ENCODE measurements at places on chromosomes 1 and 21.

- no peak for DNase-seq
These were observed 7.4 kb downstream of the HDAC1 start for GRCh38 chr1:32299327-32299726.

DNA sequence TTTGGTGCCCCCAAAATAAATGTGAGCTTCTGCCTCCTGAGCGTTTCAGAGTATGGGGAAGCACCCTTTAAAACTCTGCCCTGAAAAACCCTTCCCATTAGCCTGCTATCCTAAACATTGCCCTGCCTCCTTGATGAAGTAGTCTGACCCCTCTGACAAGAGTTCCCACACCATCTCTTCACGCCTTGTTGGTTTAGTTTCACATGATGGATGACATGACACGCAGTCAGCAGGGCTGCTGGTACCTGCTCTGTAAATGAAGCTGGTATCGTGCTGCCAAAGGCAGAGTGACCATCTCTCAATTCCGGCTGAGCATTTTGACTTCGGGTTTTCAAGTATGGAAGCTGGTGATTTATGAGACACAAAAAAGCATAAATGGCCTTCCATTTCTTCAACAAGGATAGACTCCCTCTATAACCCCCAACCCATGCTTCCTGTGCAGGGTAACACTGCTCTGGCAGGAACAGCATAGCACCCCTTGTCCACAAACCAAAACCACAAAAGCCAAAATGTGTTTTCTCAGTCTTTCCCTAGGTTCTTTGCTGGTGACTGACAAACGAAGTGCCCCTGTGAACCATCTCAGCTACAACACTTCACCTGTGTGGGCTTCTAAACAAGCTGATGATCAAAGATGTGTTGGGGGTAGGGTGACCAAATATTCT lies 444.6 kb downstream of the NUF2 start:
- DNase-seq, result no peak

DNA sequence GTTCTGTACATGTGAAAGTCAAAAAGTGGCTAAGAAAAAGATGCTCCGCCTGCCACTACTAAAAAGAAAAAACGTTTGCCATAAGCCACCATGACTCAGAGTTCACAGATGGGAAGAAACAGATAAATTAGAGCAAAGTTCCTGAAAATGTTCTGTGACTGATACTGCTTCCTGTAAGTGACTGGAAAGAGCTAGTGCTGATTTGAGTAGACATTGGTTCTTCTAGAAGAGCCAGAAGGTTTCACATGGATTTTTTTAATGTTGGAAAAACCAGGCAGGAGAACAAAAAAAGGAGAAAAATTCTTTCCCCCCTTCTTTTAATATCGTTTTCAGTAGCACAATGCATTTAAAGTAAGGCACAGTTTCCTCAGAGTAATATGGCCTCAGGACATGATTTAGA lies 221.4 kb downstream of the HLX start:
- no peak for DNase-seq

DNA sequence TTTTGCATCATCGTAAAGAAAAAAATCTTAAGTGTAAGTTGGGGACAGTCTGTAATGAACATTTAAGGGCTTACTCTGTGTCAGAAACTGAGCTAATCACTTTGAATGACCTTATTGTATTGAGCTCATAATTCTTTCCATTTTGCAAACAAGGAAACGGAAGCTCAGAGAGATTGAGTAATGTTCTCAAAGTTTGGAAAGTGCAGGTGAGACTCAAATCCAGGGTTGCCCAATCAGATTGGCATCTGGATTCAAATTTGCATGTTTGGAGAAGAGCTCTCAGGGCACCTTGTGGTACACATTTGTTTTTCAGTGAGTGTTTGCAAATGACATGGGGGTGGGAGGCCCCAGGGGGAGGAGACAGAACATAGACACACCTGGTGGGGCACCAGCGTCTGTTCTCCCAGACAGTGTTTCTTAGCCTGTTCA lies 8.0 kb downstream of the ALPL start:
- DNase-seq, result no peak

- no peak for DNase-seq
These were observed 1.4 kb downstream of the RCSD1 start for GRCh38 chr1:167631386-167631935.

- peak; percentile 75 for DNase-seq
These were observed 43.6 kb upstream of the A3GALT2 start for GRCh38 chr1:33364565-33364918.

GRCh38 chr1:214718724-214719123 lies 115.7 kb downstream of the CENPF start:
- no peak for DNase-seq

- DNase-seq, result no peak
These were observed 24.7 kb downstream of the QSOX1 start for GRCh38 chr1:180179162-180179957.

DNA sequence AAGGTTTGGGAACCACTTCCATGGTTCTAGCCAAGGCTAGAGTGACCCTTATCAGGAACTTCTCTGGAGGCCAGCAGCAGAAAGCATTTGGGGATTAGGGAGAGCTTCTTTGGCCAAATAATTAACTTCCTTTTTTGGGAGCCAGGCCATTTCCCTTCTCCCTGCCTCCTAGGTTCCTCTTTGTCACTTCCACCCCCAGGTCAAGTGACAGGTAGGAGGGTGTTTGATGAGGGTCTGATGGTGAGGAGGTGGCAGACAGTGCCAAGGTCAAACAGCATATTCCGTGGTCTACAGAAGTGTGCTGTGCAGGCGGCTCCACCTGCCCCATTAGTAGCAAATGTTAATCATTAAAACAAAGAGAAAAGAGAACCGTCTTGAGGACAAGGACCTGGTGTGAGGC lies 1.9 kb upstream of the KCNA10 start:
- DNase-seq, result no peak

GRCh38 chr1:6348511-6349191 lies 44.9 kb downstream of the ACOT7 start:
- no peak for DNase-seq

DNA sequence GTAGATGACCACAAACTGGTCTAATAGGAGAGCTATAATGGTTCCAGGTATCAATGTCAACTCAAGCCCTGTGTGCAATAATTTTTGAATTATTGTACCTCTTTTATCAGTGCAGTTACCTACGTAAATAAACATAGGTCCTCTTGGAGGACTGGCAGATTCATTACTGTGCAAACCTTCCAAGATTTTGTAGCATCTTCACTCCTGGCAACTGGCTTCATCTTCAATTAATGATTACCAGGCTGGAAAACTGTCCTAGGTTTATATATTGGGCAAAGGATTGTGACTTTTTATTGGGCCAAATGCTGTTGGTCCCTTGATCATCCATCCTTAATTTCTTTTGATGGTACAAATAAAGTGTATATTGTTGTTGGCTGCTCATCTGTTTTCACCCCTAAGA lies 35.6 kb downstream of the C4BPA start:
- no peak for DNase-seq

- DNase-seq, result no peak
These were observed 14.8 kb downstream of the EFCAB14 start for GRCh38 chr1:46703927-46704641.

- no peak for DNase-seq
These were observed 1.4 kb downstream of the TIPRL start for GRCh38 chr1:168180148-168180524.

DNA sequence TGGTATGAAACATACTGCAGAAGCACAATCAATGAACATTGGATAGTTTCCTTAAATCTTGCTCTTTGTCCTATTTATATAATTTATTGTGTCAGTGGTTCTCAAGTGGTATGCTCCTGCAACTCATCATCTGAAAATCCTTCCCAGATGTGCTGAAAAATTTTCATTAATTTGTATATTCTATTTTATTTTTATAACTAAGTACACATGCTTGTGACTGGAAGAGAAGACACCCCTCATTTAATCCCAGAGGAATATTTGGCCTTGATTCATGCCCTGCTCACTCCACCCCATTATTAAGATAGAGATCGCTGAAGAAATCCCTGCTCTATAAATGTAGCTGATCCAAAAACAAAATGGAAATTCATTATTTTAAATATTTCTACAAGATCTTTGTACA lies 870.5 kb upstream of the CXADR start:
- DNase-seq, result no peak
